ENCODE measurements at places on chromosomes 5 and 9.

DNA sequence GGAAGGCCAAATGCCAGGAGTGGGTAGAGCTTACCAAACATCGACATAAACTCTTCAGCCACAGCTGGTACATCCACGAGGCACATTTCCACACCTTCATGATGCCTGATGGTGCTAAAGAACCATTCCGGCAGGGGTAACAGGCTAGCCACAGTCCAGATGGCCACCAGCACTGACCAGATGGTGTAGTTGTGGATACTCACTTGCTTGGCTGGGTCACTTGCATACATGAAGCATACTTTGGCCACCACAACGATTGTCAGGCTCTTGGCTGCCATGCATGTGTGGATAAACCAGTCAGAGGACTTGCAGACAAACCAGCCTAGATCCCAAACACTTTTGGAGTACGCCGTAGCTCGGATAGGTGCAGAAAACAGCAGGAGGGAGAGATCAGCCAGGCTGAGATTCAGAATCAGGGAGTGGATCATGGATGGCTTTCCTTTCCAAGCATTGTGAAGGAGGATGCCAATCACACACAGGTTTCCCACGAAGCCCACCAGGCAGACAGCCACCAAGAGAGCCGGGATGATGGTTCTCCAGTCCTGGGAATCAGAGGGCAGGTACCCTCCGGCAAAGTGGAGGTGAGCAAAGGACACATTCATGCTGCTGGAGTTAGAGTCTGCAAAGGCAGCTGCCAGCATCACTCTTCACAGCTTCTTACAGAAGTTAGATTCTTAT, 378 bp downstream of the GPR151 start:
- no peak for DNase-seq

DNA sequence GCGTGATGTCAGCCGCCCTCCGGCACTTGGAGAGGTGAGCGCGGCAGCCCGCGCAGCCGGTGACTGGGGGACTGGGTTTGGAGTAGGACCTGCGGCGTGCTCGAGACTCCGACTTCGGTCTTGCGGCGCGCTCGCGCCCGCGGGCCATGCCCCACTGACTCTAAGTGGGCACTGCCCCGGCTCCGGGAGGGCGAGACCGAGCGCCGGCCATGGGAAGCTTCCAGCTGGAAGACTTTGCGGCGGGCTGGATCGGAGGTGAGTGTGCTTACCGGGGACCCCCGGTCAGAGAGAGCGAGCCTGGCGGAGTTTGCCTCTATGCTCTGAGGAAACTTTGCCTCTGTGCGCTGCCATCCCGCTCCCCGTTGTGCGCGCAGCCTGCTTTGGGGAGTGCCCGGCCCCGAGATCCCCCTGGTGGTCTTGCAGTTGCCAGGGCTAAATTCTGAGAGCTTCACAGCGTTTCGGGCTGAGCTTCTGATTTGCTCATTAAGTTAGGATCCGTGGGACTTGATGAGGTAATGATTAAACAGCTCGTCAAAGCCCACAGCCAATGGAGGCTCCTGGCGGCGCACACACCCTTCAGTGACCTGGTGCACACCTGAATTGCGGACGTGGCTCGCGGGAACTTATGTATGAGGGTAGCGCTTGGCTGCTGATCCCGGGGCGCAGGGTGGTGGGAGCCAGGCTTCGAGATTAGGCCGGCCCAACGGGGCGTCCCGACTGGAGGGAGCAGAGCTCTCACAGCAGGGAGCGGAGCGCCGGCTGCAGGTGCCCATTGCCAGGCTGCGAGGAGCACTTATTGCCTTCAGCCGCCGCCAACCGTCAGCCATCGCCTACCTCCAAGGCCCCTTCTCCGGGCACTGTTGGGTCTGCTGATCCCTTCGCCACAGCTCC, at the start of gene SLC25A48:
SLC25A48 (plus strand) TSS at position 25 of the 891 bp plus-strand sequence; CDS start at position 210, 185 bp downstream.
- no peak for DNase-seq

- no peak for DNase-seq
These were observed 67.8 kb downstream of the PTCD2 start for GRCh38 chr5:72387985-72388384.

DNA sequence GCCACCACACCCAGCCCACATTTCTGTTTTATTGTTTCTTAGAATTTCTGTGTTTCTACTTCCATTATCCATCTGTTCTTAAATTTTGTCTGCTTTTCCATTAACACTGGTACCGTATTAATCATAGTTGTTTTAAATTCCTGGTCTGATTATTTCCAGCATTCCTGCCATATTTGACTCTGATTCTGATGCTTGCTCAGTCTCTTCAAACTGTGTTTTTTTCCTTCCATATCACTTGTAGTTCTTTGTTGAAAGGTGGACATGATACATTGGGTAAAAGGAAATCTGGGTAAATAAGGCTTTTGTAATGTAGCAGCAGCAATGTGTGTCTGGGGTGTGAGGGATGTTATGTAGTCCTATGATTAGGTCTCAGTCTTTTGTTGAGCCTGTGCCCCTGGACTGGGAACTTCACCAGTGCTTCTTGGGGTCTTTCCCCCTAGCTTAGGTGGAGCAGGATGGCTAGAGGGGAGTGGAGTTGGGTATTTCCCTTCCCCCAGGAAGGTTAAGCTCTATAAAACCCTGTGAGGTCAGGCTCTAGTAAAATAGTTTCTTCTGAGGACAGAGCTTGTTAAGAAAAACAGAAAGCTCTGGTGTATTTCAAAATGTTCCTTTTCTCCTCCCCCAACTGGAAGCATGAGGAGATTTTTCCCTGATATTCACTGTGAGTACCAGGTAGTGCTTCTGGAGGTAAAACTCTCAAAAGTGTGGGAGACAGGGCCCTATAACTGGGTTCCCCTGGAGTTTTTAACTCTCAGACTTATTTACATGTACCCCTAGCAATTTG, 10.1 kb upstream of the TMOD1 start:
- DNase-seq: no peak

- no peak for DNase-seq
These were observed 120.7 kb upstream of the SPATA31C2 start for GRCh38 chr9:88259001-88259400.

DNA sequence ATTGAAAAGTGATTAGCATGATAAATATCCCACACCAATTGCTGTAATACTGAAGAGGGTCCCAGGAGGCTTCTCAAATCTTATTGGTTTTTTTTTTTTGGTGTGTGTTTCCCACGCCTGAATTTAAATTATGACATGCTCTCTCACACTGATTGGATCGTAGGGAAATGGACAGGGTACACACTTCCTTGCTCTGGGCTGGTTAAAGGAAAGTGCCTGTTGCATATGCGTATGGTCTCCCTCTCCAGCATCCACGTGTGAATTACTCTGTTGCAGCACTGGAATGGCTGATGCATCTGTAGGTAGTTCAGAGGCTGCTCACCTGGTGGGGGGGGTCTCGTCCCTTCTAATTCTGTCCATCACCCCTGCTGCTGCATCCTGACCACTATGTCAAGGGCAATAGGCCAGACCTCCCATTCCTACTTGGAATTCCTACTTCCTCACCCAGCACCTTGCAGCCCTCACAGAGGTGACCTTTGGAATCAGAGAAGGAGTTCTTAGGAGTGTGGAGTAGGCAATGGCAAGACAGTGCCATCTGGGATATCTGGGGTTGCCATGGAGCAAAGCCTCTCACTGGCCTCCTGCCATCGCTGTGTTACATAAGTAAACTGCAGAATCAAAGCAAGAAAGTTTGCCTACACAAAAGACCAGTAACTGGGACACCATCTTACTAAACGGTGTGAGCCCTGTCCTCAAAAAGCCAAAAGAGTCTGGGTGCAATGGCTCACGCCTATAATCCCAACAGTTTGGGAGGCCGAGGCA, 71.4 kb upstream of the FBXW11 start:
- no peak for DNase-seq

GRCh38 chr5:87282269-87282668, 14.6 kb downstream of the RASA1 start:
- DNase-seq: no peak

- DNase-seq: no peak
These were observed 487.2 kb upstream of the ST8SIA4 start for GRCh38 chr5:101390151-101390908.

- no peak for DNase-seq
These were observed 29.3 kb upstream of the SELENOP start for GRCh38 chr5:42840842-42841567.

GRCh38 chr5:68922172-68922987, 171.4 kb upstream of the SLC30A5 start:
- DNase-seq: no peak
